Right ventricle myocardium inferior (tissue), 1 donor: ENCODE measurements at places on chromosomes 1 and 21. TPM values are rescaled to one million over a fixed set of nuclear protein-coding genes. Genes with fewer than 3 reads are reported as not detected.

The SPRR3 gene
- not detected for total RNA-seq

The SLAMF1 gene
- 0.24 TPM for total RNA-seq

The LCE1B gene
- total RNA-seq = not detected

The TSPEAR gene
- total RNA-seq = 0.65 TPM

The PAPPA2 gene
- 0.35 TPM for total RNA-seq

The GUCA2A gene
- total RNA-seq = not detected

The AMY1B gene
- total RNA-seq = not detected

The KCNE2 gene
- total RNA-seq = not detected

The CDA gene
- 3.2 TPM for total RNA-seq

The ILDR2 gene
- total RNA-seq = 1.8 TPM

The PGBD5 gene
- 15.5 TPM for total RNA-seq

The ZFP69 gene
- 1.8 TPM for total RNA-seq

The ZNF683 gene
- 0.14 TPM for total RNA-seq

The GPR161 gene
- total RNA-seq = 3.0 TPM

The RGS18 gene
- total RNA-seq = 1.3 TPM

The GPR153 gene
- total RNA-seq = 10.6 TPM

The RYR2 gene
- 694 TPM for total RNA-seq

The TRIM17 gene
- total RNA-seq = 0.38 TPM

The BATF3 gene
- total RNA-seq = 1.2 TPM

The FAAH gene
- total RNA-seq = 5.5 TPM

The ADAMTS5 gene
- 3.6 TPM for total RNA-seq

The TIE1 gene
- total RNA-seq = 22.2 TPM

The CASQ2 gene
- total RNA-seq = 912 TPM

The UBL4B gene
- total RNA-seq = not detected

The CRYAA gene
- total RNA-seq = not detected

The SPATA21 gene
- total RNA-seq = not detected

The KRTAP12-2 gene
- not detected for total RNA-seq

The HFM1 gene
- 1.6 TPM for total RNA-seq

The KIRREL1 gene
- total RNA-seq = 11.3 TPM

The CYP4Z1 gene
- 0.97 TPM for total RNA-seq

The PDZK1 gene
- 0.30 TPM for total RNA-seq
